ENCODE measurements at places on chromosomes 2 and 18. TPM values are rescaled to one million over a fixed set of nuclear protein-coding genes. Genes with fewer than 3 reads are reported as not detected.

DNA sequence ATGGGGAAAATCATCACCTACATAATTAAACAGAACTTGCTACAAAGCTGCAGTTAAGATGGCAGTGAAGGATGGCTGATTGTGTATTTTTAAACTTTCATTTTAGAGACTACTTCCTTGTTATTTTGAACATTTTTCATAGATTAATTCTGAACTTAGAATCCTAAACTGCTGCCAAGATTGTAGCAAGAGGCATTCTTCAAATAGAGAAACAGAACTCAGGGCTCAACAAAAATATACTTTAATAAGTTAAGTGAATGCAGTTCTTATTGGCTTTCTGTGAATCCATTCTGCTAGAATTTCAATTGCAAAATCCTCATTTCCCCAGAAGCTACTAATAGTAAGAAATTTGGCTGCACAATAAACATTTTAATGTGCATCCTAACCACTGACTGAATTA, 160.3 kb downstream of the L3MBTL4 start:
- DNase-seq, result no peak

The IL1F10 gene
- not detected for total RNA-seq

The CXCR4 gene
- 23.7 TPM for total RNA-seq

DNA sequence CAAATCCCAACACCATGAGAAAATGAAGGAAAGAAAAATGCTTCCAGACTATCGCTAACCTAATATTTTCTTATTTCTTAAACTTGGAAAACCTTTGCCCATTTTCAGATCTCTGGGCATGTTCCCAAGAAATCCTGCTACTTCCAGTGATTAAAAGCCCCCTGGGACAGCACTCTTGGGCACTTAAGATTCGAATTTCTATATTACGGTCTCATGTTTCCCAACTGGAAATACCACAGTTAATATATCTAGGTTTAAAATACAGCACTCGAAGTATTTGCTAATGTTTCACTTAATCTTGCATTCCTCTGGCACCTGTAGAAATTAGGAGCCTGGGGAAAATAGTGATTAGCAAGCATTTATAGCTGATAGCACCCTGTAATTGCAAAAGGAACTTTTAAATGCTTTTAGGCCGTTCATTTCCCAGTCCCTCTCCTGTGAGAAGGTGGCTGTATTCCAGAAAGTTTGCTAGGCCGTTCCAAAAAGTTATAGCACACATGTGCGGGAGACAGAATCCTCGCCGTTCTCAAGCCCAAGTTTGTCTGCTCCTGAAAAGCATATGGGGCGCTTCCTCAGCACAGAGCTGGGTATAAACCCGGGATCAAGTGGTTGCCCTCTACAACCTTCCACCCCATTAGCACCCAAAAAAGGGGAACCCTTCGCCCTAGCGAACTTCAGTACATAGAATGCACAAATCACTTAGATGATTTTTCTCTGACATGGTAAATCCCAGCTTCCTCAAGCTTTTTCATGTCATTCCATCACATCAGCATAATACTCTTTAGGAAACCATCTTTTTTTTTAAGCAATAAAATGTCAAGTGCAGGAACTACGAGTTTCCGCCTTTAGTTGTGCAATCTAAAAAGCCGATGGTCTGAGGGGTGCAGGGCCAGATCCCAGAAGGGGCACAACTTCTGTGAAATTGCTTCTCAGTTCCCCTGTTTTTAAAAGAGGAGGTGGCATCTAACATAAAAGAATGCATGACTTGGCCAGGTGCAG, 60.6 kb downstream of the DIPK1C start:
- no peak for DNase-seq

- no peak for DNase-seq
These were observed 281.8 kb downstream of the NBAS start for GRCh38 chr2:15279201-15279876.

GRCh38 chr18:32042337-32042736, 23.7 kb downstream of the RNF125 start:
- DNase-seq, result no peak

The DNAJC5G gene
- total RNA-seq, result not detected

GRCh38 chr18:21943456-21943855, 202.9 kb downstream of the MIB1 start:
- DNase-seq, result no peak

The TRIM43 gene
- total RNA-seq, result not detected

The KCMF1 gene
- 59.1 TPM for total RNA-seq

DNA sequence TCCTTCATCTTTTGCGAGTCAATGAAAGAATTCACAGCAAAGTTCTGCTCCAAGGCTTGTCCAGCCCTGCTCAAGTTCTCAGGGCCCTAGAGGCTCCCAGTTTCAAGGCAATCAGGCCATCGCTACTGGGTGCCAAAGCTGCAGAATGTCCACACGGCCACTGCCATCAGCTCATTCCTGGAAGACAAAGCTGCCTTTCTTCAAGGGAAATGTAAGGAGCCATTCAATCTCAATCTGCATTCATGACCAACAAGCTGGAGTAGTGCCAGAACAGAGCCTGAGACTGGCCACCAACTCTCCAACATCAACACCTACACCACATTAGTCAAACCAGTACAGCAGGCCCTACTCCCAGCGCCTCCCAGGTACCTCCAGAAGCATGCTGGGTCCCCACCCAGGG, 202.2 kb downstream of the TCF4 start:
- no peak for DNase-seq

- no peak for DNase-seq
These were observed 43.9 kb downstream of the KDM3A start for GRCh38 chr2:86485103-86485502.

DNA sequence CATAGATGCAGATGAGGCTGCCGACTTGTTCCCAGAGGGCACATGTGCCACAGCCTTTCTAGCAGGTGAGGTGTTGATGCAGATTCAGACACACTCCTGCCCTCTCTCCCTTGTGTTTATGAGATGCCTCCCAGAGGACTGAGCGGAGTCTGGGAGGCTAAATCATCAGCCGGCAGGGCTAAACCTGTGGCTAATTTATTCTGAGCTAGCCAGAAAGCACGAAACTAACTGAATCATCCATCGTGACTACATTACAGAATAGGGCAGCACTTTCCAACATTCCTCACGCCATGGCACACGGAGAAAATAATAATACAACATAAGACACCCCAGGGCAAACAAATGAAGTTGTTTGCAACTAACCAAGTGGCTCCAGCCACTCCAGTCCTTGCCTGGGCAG, 101.7 kb upstream of the FZD7 start:
- no peak for DNase-seq

DNA sequence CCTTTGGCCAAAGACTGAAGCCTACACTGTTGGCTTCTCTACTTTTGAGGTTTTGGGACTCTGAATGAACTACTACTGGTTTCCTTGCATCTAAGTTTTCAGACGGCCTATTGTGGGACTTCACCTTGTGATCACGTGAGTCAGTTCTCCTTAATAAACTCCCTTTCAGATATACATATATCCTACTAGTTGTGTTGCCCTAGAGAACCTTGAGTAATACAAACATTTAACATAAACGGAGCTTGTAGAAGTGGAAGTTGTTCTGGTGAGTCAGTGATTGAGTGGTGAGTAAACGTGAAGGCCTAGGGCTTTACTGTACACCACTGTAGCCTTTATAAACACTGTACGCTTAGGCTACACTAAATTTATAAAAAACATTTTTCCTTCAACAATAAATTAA, 107.2 kb upstream of the CDH2 start:
- no peak for DNase-seq

GRCh38 chr18:36366994-36367839, 69.7 kb downstream of the FHOD3 start:
- peak; percentile 83 for DNase-seq

DNA sequence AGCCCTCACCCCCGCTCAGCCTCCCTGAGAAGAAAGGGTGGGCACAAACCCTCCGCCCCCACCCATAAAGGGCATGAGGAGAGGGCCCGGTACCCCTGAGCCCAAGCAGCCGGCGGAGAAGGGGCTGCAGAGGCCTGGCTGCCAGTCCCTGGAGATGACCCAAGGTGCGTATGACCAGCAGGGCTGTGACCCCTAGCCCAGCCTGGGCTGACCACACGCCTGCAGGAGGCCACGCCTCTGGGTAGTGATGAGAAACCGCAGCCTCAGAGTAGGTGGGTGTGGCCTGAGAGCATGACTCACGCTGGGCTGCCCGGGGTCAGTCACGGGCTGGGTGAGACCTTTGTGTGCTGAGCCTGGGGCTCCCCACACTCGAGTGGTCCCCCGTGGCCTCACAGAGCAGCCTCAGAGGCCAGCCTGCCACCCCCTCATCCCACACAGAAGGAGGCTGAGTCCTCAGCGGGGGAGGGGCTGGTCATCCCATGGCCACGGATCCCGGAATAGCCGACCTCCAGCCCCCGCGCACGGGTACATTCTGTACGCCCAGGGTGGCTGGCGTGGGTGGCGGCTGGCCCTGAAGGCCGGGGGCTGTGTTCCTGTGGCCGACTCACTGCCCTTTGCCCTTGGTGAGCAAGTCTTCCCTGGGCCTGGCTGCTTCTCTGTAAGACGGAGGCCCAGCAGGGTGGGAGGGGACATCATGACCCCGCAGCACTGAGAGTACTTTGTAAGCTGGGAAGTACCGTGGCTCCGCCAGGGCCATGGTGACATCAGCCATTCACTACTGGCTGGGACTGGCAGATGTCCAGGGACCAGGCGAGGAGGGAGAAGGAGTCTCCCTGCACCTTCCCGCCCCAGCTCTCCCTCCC, 110.8 kb upstream of the OTOS start:
- peak; percentile 94 for DNase-seq

DNA sequence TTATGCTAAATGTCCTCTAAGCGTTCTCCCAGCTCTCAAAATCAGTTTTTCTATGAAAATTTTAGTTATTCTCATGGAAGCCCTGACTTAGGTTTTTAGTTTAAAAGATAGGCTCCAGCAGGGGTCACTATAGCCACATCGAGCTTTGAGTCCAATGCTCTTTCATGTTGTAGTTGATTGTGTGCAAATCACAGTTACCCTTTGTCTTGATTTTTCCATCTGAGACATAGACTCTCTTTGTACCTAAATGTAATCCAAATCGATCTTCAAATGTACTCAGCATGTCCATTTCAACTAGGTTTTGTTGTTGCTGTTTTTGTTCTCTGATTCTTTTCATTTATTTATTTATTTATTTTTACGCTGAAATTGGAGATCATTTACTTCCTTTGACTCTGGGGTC, 26.4 kb upstream of the MSTN start:
- no peak for DNase-seq

- peak; percentile 89 for DNase-seq
These were observed 68.3 kb downstream of the TNS1 start for GRCh38 chr2:217934321-217935131.

GRCh38 chr2:226115102-226115831, 684.4 kb downstream of the IRS1 start:
- no peak for DNase-seq

DNA sequence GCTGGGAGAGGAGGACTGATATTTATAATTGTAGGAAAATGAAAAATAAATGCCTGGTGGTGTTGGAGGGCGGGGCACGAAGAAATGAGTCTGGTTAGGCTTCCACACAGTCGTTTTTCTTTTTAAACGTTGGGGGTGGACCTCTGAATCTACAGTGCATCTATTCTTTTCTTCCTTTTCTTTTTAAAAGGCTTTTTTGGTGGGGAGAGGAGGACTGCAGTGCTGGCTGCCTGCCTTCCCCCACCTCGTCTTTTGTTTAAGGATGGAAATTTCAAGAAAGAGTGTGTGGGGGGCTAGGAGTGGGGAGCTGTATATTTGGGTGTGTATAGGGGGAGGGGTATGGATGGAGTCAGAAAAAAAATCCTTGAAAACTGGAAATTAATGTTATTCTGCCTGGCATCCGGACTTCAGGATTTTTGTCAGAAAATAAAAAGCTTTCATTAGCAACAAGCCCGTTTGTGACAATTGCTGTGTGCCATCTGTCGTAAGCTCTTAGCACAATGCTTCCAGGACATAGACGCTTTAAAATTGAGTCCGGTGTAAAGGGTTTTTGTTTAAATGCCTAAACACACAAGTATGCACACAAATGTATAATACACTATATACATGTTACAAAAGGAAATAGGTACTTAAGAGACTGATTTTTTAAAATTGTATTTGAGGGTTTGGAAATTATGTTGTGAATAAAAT, 1.1 kb downstream of the MAP2 start:
- no peak for DNase-seq

- no peak for DNase-seq
These were observed 159.5 kb upstream of the GYPC start for GRCh38 chr2:126496493-126496892.

DNA sequence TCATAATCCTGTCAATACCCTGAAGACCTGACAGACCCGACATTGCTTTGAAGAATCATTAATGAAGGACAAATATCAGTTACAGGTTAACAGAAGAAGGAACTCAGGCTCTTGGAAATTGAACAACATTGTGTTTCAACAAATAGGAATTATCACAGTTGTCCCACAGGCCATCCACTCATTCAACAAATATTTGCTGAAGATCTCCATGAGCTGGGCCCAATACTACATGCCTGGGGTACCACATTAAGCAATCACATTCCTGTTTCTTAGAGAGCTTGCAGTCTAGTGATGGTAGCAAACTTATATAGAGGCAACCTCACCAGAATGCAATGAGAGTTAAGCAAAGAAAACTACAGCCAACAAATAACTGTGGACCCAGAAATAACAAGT, 671.6 kb upstream of the ACVR2A start:
- DNase-seq, result no peak

DNA sequence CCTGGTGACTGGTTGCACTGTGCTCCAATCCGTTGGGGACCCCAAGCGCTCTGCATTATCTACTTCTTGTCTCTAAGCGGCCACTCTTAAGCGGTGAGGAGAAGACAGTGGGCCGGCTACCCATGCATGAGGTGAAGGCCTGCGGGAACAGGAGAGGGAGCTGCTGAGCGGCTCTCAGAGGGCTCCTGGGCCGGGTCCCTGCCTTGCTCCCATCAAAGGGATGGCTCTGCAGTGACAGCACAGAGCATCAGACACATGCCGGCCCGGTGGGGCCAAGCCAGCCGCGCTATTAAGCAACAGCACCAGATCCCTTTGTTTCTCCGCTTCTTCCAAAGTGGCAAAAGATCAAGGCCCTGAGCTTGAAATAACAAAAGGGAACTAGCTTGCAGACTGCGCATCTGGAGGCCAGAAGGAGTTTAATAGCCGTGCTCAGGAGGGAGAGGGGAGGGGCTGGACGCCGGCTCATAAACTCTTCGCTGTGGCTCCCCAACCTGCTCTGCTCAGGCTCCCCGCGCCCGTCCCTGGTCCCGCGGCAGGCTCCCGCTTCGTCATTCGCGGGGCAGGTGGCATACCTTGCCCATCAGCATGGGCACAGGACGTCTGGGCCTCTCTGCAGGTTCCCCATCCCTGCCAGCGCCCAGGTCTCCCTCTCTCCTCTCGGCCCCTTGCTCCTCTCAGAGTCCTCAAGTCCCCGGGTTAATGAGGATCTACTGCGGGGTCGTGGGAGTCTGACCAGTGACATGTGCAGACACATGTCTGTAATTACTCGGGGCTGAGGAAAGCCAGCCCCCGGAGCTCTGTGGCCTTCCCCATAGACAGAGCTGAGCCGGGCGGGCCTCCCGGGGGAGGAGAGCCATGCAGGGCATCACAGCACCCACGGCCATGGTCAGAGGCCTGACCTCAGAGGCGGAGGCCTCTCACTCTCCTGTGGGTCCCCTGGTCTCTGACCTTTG, 96.7 kb downstream of the ASB1 start:
- no peak for DNase-seq

DNA sequence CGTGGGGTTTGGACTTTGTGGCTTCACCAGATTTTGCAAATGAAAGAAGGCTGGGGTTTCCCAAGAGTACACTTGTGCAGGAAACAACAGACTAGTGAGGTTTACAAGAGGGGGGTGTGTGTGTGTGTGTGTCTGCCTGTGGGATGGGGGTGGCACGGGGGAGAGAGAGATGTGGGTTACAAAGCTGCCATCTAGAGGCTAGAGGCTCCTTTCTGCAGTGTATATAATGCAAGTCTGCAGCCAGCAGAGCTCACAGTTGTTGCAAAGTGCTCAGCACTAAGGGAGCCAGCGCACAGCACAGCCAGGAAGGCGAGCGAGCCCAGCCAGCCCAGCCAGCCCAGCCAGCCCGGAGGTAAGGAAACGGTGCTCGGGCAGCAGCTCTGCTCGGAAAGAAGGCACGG, at the start of gene ACKR3:
Gene ACKR3, plus strand, starts transcription at position 253 of the 401 bp plus-strand sequence. CDS start 10,641 bp downstream, outside the sequence.
- peak; percentile 83 for DNase-seq

Measured in aorta (tissue), 5 donors.